CD4-positive, alpha-beta T cell treated with Interleukin-12 subunit alpha and Interleukin-12 subunit beta, for 1 hour (primary cell): ENCODE measurements at places on chromosomes 2 and 18.
A peak's percentile ranks its signal among the peaks of the same experiment; 100 is the strongest.

DNA sequence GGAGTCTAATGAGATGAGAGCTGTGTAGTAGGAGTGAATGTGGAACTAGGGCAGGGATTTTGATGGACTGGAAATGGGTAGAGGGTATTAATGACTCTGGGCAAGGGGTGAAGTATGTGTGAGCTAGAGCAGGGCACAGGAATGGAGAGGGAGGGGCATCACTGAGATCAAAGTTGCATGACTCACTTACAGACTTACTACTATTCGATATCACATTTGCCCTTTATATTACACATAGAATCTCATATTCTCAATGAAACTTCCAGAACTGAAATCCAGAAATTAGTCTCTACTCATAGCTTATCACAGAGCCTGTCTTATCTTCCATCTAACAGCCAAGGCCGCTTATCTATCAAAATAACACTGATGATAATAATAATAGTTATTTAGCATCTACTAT is 20.0 kb upstream of the ITGB6 start:
- DNase-seq: no peak

DNA sequence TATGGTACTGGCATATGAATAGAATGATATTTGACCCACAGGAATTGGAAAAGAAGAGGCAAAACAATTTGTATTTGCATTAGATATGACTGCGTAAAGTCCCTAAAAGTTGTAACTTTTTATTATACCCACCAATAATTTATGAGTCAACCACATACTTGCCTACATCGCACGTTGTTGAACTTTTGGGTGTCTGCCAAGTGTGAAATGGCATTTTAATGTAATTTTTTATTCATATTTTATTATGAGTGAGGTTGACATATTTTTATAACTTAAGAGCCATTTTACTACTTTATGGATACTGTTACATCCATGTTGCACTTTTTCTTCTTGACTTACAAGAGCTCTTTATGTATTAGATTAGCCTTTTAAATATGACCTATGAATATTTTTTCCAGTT is 4.6 kb downstream of the DSC2 start:
- no peak for DNase-seq

DNA sequence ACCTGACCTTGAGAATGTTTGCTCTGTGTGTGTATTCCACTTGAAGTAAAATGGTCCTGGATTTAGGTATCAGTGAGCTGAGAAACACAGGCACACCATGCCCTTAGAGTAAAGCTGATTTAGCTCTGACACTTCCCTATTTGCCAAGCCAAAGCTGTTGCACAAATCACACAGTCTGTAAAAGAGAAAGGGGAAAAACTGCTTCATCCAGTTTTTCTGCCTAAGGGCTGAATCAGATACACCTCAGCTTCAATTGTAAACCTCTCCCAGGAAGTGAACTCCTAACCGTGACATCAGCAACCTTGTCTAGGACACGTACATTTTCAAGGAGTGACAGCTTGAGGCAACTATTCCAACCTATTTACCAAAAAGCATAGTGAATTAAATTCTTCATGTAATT is 150.4 kb downstream of the NR4A2 start:
- DNase-seq: no peak

GRCh38 chr18:58300867-58301266 is 256.8 kb downstream of the NEDD4L start:
- DNase-seq: no peak

- no peak for DNase-seq
Measured at GRCh38 chr18:44536046-44536445, 144.6 kb upstream of the SETBP1 start.

- no peak for DNase-seq
Measured at GRCh38 chr2:47569658-47570475, 166.9 kb downstream of the MSH2 start.

DNA sequence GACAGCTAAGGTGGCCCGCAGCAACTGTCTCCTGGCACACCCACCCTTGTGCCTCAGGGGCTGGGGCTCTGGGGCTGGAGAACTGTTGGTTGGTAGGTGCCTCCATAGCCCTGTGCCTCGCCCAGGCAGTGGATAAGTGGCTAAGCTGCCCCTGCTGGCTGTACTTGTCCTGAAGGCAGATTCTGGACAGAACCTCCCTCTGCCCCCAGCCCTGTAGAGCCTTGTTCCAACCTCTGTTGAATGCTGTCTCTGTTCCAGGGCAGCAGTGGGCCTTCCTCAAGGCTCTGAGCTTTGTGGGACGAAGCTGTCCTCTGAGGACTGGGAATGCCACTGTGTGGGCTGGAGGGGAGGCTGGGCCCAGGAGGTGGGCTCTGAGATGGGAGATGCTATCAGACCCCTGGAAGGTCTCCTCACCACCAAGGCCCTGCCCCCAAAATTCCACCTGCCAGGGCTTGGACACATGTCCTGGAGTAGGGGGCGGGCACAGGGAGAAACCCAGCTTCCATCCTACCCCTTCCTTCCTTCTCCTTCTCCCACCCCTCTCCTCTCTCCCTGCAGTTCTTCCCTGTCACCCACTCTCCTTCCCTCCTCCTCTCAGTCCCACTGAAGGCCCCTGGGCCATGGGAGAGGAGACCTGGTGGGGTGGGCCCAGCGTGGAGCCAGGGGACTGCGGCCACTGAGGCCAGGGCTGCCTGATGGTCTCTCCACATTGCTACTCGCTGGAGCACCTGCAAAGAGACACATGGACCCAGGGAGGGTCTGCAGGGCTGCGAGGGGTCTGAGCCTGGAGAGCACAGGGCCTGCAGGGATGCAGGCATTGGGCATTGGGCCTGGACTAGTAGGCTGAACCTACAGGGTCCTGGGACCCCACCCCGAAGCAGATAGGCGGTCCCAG is 1.7 kb upstream of the PDCD1 start:
- DNase-seq: no peak

DNA sequence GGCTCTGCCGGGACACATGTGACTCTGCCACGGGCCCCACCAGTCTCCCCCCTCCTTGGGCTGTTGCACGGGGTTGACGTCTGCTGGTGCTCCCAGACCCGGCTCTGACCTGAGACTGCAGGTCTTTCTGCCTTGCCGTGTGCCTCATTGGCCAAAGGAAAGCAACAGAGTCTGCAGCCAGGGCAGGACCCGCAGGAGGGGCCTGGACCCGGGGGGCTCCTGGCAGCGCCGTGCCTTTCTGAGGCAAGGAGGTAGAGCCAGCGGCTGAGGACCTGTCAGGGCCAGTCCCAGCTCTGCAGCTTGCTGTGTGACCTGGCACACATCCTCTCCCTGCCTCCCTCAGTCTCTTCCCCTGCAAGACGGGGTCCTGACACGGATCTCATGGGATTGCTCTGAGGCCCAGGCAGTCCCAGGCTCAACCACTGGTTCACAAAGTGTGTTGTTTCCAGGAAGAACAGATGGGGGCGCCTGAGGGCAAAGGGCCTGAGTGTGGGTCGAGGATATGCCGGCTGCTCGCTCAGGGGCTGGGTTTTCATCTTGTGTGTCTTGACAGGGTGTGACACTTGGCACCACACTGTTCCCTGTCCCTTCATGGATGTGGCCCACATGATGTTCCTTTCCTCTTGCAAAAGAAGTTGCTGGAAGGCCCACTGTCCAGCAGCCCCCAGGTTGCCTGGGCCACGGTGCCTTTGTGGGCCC is 9.0 kb downstream of the CAPN10 start:
- peak; percentile 45 for DNase-seq

- DNase-seq: no peak
Measured at GRCh38 chr2:135182190-135182589, 130.1 kb downstream of the RAB3GAP1 start.

DNA sequence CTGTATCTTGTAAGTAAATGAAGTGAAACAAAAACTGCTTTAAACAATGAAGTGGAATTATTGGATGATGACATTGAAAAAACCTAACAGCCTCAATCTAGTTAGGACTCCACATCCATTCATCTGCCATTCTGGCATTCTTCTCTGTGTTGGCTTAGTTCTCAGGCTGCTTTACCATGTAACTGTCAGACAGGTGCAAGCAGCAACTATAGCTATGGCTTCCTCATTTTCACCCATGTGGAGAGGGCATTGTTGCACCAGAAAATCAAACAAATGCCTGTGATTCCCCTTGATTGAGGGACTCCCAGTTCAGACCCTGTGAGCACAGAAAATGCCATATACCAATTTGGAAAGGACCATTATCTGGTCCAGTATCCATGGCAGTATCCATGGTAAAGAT is 129.5 kb upstream of the NYAP2 start:
- no peak for DNase-seq

DNA sequence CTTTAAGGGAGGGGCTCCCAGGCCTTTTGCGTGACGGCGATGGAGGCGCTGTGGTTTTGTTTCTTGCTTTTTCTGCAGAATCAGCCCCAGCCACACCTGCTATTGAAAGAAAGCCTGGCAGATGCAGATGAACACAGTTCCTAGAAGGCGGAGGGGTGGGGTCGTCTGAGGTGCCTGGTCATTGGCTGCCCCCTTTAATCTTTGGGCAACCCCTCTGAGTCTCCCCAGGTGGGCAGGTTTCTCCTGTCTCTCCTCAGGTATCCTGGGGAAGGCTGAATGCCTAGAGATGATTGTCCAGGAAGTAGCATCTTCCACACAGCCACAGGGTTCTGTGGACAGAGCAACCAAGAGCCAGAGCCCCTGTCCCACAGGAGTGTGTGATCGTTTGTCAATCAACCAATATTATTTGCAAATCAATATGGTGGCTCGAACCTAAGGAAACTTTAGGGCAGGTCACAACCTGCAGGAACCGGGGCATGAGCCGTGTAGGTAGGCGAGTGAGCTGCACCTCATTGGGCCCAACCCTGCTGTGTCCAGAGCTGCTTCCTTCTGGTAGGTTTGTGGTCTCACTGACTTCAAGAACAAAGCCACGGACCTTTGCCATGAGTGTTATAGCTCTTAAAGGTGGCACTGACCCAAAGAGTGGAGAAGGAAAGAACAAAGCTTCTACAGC is 104.3 kb downstream of the NDUFA10 start:
- no peak for DNase-seq

GRCh38 chr2:227406177-227407031 is 18.7 kb upstream of the SCYGR1 start:
- DNase-seq: no peak

- no peak for DNase-seq
Measured at GRCh38 chr2:71962911-71963694, 184.6 kb downstream of the CYP26B1 start.

DNA sequence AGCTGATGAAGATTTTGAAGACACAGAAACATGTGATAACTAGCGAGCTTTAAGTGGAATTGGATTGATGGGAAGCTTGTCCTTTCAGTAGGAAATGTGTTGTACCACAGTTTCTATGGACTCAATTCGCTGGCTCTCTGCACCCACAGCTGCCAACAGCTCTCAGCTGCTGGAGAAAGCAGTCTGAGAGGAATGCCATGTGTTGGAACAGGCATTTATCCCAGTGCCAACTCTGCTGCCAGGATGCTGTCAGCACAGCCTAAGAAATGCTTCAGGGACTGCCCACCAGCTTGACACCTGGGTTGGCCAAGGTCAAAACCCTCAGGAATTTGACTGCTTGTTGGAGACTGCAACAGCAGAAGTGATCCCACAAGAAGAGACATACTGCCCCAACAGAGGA is 193.0 kb upstream of the THSD7B start:
- DNase-seq: no peak

DNA sequence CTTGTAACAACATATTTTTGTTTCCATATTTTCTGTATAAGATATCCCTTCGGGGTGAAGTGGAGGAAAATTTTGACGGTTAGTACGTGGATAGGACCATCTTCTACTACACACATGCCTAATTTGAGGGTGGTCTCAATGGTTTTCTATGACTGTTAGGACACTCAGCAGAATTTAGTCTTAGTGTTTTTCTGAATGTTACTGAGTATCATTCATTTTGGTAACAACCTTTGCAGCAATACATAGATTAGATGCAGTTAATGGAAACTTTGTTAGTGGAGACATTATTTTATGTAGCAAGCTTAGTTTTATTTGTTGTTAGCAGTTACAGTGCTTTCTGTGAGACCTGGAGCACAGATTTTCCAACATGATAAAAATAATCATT is 1.6 kb downstream of the ITGAV start:
- DNase-seq: no peak

GRCh38 chr2:144230033-144230432 is 289.9 kb downstream of the ZEB2 start:
- DNase-seq: no peak

GRCh38 chr2:181780657-181781056 is 100.3 kb upstream of the NEUROD1 start:
- DNase-seq: no peak

GRCh38 chr2:38446906-38447561 is 70.0 kb upstream of the ATL2 start:
- DNase-seq: no peak

DNA sequence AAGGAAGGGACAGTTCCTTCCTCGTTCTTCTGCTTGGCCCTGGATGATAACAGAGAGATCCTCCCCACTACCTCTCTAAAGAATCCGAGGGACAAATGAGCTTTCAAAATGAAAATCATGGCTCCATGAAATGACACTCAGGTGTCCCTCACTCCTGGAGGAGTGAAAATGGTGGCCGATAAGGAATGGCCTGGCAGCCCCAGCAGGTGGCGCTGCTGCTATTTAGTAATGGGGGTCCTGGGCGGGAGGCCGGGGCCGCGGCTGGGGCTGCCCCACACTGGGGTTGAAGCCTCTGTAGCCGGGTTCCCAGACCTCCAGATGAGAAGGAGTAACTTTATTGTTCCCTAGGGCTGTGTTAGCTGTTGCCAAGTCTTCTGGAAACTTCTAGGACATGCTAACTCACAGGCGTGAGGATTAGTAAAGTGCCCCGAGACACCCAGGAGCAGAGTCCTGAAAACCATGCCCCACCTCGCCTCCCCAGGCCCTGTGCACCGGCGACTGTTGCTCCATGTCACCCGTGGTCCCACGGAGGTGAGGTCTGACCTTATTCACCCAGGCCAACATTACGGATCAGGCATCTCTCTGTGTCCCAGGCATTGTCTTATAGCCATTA is 138.0 kb downstream of the CTIF start:
- DNase-seq: peak; percentile 64

- no peak for DNase-seq
Measured at GRCh38 chr18:9741406-9741792, 33.3 kb downstream of the RAB31 start.

- no peak for DNase-seq
Measured at GRCh38 chr2:200406379-200406778, 99.9 kb downstream of the SPATS2L start.

- no peak for DNase-seq
Measured at GRCh38 chr2:235291461-235291860, 202.4 kb upstream of the AGAP1 start.

GRCh38 chr18:76528477-76529432 is 33.7 kb upstream of the ZNF516 start:
- no peak for DNase-seq

DNA sequence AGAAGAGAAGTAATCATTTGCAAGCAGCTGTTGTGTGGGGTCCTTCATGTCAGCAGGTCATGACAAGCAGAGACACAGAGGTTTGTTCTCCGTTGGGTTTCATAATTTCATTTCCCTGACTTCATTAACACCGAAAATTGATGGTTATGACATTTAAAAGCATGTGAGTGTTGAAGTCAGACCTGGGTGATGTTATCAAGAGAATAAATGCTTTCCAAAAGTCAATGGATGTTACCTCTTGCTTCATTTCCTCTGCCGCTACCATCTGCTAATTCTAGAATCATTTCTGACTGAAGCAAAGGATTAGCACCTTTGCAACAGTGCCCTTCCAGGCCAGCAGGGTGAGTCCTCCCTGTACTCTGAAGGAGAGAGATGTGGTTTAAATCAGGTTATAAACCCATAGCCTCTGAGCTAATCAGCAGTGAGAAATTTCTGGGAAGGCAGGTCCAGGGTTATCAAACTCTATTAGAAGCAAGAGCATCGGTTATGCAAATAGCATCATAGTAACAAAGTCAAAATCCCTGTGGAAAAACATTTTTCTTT is 446.2 kb downstream of the PIK3C3 start:
- DNase-seq: no peak

- no peak for DNase-seq
Measured at GRCh38 chr18:79575891-79576685, 103.5 kb upstream of the CTDP1 start.
